ENCODE measurements at places on chromosomes 5 and 9.

DNA sequence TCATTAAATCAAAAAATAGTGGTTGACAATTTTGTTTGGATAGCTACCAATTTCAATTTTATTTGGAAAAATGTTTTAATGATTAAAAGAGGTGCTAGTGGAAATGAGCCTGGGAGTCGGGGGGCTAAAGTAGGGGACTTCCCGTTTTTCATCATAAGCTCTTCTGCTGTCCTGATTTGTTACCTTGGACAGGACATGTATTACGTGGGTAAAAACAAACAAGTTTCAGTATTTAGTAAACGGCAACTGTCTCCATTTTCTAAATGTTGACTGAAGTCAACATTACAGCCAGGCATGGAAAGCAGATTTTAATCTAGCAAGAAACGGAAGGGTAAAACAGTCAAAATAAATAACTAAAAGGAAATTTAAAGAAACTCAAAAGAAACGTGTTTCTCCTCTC is 212.3 kb upstream of the GRAMD2B start:
- DNase-seq, result no peak

GRCh38 chr5:135426102-135427082 is 20.8 kb downstream of the DCANP1 start:
- no peak for DNase-seq

GRCh38 chr5:124921694-124922093 is 175.3 kb upstream of the ZNF608 start:
- DNase-seq, result no peak

- DNase-seq, result no peak
These were observed 249.2 kb upstream of the POU5F2 start for GRCh38 chr5:93990504-93991070.

DNA sequence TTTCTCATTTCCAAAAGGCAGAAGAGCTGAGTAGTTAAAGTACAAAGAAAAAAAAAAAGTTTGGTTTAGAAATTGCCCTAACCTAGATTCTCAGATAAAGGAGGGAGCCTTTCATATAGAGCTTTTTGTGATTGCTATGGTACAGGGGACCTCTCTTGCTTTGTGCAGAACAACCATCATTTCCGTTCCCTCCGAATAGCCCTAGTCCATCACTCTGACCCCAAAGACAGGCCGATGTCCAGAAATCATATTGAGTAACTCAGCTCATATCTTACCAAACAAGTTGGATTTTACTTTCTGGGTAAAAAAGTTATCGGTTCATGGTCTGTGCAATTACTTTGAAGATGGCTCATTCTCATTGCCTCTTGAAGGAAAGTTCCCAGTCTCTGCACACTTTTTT is 36.7 kb upstream of the COL15A1 start:
- no peak for DNase-seq

Measured in stimulated activated naive CD4-positive, alpha-beta T cell treated with Interleukin-2 at 50 U/mL for 16 hours (primary cell).